ENCODE measurements at places on chromosomes 1 and 21.

DNA sequence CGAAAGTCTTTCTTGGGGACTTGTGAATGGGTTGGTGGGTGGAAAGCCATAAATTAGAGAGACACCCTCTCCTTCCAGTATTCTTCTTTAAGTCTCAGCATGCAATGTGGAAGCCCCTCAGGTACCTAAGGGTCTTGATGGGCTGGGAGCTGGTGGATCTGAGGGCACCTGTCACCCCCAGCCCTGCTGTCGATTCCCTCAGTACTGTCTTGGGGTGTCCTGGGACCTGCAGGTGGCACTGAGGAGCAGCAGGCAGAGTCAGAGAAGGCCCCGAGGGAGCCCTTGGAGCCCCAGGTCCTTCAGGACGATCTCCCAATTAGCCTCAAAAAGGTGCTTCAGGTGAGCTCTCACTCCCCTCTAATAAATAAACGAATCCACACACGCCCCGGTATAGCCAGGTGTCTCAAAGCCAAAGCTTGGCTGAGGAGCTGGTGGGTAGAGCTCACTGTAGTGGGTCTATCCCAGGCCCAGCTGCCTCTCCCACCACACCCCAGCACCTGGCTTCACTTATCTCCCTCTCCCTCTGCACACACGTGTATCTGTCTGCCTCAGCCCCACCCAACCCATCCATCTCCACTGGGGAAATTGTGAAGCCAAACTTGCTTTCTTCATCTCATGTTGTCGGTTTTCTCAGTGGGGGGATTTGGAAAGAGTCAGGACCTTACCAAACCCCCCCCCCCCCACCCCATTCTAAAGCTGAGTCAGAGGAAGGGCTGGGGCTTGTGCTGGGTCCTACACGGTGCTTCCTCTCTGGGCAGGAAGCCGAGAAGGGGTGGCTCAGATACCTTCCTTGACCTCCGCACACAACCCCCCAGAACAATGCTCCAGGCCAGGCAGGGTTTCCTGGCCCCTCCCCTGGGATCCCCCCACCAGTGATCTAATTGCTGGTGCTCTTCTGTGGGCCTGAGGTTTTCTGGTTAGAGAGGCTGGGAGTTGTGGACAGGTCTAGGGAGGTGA lies 1.6 kb downstream of the ADAM15 start:
- DNase-seq = peak; percentile 44

DNA sequence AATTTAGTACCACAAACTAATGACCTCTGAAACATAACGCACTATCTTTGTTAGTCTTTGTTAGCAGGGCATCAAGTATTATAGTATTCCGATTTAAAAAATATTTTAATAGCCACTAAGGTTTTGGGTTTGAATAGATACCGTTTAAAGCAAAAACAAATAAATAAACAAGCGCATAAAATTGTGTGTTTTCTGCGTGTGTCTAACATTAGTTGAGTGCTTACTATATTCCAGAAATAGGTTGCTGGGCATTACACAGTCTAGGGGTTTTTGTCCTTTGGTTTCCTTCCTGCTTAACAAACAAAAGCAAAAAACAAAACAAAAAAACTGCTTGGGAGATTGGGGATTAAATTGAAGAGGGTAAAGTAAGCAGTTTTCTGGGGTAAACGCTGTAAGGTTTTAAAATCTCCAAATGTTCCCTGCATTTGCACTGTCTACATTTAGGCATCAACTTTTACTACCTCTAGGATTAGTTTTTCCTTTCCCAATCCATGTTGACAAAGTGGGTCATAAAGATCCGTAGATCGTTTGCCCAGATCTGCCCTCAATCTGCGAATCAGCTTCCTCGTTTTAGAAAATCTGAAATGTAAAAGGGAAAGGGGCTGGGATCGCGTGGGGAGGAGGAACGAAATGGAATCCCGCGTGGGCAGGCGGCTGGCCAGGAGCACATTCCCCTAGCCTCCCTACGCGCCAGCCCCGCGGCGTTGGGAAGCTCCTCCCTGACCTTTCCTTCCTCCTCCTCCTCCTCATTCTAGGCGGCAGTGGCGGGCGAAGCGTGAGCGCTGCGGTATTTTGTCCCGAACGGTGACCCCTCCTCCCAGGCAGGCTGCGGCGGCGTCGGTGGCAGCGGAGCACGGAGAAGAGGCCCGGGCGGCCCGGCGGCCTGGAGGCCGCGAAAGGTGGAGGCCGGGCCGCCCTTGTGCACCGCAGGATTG lies at the start of gene KCTD3:
TSS of gene KCTD3 (plus strand) at position 749 of the 935 bp plus-strand sequence. CDS start 382 bp downstream, outside the sequence.
- peak; percentile 85 for DNase-seq

DNA sequence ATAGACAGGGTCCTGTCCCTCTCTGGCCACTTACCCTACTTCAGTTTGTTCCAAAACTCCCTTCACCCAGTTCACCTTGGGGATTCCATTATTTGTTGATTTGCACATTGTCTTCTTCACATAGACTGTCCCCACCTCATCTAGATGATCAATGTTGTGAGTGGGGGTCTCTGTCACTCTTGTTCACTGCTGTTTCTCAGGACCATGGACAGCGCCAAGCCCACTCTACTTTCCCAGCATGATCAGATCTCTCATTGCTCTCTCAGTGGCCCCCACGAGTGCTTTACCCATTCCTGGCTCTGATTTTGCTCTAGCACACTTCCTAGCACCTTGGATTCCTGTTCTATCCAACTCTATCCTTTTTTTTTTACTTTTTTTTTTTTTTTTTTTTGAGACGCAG lies 45.4 kb upstream of the IGSF21 start:
- DNase-seq = no peak

DNA sequence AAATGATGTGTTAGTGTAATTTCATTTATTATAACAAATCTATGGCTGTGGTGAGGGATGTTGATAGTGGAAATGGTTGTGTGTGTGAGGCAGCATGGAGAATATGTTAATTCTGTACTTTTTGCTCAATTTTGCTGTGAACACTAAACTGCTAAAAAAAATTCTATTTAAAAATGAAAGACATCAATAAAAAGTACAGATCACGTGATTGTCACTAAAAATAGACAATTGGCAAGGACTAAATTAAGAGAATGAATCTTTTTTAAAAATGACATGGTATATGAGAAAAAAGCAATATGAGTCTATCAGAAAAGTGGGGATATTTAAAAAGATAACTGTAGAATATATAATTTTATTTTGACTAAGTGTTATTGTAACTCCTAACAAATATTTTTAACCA lies 15.7 kb upstream of the PIGK start:
- no peak for DNase-seq

DNA sequence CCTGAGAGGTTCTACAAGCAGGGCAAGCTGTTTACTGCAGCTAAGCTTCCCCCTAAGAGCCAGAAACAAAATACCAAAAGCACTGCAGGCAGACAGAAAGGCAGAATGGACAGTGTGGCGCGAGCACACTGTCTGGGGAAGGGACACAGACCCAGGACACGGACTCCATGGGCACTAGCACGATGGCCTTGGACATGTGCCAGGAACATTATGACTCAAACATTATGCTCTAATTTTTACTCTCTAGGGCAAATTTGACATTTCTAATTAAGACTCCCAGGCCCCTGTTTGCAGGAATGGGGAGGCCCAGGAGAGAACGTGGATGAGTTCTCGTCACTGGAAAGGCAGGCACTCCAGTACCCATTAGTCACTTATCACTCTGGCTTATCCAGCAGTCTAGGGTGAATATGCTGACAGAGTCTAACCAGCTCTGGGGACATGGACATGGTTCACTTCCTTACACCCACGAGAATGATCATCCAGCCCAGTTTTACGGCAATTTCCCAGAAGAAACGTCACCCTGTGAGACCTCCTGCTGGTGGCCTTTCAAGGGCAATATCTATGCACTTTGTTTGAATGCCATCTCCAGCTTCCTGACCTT lies 45.1 kb downstream of the CAPN8 start:
- no peak for DNase-seq

DNA sequence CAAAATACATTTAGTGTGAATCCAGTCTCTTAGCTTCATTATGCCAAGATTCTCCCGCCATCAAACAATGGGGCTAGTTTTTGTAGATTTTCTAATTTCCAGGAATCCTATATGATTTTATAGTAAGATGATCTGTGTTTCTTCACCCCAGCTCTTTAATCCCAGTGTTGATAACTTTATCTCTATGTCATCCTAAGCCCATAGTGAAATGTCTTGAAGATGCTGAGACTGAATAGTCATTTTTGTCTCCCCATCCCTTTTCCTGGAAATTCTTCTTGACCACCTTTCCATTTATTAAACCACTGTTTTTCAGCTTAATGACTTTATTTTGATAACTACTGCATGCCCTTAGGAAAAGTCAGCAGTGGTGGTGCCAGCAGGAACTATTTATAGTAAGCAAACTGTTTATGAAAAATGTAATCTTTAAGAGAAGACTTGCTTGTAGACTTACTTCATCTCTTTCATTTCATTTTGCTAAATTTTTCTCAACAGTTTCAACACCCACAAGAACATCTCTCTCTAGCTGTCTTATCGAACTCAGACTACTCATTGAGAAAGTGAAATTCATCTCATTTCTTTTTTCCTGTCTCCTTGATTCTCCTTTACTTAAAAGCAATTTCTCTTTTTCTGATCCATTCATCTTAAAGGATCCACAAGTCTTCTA lies 116.6 kb downstream of the NTMT2 start:
- no peak for DNase-seq

DNA sequence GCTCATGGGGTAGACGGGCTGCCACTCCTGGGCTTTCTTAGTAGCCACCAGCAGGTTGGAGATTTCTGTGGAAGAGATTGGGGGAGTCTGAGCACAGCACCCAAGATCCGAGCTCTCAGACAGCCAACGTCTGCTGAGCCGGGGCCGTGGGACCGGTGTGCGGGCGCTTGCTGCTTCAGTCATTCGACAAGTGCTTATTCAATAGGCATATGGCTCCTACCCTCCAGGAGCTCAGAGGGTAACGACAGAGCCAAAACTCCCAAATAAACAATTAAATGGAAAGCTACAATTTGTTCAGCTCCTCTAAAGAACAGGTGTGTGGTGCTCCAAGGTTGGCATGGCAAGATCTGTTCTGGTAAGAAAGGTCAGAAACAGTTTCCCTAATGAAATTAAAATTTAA lies 106.0 kb downstream of the RAVER2 start:
- no peak for DNase-seq

GRCh38 chr1:152109231-152109997 lies 5.8 kb downstream of the TCHH start:
- DNase-seq = no peak

DNA sequence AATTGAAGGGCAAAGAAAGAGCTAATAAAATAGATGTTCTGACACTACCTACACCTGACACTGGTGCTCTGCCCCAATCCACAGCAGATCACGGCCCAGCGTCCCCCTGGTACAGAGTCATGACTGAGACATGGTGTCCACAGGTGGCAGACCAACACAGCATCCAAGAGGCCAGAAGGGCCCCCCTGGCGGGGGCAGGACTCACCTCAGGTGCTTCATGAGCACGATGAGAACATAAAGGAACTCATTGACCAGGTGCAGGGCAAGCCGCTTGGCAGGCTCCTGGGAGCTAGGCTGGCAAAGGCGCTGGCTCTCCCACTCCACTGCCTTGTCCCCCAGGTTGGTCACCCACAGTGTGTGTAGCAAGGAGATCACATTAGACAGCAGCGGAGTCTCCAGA lies 20.4 kb downstream of the MRAP start:
- DNase-seq = no peak

DNA sequence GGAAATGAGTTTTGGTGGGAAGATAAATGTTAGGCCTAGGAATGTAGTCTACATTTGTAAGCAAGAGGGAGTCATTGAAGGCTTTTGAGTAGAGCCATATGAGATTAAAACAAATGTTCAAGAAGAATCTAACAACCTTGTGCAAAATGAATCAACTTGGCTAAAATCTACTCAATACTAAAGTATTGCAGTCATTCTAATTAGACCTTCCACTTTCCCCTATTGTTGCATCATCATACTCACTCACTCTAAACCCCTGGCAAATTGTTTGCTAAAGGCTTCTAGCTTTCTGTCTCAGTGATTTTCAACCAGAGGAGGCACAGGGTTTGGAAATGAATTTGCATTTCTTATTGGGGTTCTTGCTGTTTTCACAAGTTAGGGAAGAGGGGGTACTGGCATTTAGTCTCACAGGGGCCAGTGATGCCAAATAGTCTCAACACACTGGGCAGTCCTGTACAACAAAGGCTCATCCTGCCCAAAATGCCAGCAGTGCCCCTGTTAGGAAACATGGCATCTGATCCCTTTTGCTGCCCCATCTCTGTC lies 85.3 kb downstream of the SEC16B start:
- no peak for DNase-seq

DNA sequence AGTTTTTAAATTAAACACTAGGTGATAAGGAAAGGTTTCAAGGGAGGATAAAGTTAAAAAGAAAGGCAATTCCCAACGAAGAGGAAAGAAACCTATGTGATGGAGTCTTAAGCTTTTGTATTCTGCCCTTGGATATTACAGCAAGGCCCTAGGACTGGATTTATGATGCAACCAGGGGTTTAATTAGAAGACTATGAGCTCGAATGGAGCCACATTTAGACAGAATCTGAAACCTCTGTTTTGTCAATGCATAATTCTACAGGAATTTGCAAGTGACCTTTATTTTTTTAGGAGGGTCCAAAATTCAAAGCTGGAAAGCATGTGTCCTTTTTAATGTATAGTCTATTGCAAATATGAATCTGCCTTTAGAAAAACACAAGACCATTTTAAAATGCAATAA lies 37.9 kb downstream of the TGFB2 start:
- no peak for DNase-seq

GRCh38 chr1:24713176-24713575 lies 32.1 kb upstream of the CLIC4 start:
- no peak for DNase-seq

DNA sequence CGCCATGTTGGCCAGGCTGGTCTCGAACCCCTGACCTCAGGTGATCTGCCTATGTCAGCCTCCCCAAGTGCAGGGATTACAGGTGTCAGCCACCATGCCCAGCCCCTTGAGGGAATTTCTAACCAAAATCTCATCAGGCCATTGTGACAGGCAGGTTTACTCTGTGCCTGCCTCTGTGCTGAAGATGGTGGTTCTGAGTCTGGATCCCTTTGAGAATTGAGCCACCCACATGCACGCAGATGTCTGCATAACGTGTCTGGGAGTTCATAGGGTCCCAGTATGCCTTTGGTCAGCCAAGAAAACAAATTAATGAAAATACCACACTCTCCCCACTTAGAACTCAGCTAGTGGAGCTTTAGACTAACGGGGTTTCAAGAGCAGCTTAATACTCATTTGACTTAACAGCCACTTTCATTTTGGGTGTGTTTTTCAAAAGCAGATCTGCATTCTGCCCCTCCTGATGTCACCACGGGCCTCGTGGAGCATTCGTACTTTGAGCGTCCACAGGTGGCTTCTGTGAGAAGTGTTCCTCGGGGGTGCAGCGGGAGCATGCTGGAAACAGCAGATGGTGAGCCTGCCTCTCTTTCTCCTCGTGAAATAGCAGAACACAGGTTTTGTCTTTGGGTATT lies 45.3 kb downstream of the DIP2A start:
- no peak for DNase-seq

DNA sequence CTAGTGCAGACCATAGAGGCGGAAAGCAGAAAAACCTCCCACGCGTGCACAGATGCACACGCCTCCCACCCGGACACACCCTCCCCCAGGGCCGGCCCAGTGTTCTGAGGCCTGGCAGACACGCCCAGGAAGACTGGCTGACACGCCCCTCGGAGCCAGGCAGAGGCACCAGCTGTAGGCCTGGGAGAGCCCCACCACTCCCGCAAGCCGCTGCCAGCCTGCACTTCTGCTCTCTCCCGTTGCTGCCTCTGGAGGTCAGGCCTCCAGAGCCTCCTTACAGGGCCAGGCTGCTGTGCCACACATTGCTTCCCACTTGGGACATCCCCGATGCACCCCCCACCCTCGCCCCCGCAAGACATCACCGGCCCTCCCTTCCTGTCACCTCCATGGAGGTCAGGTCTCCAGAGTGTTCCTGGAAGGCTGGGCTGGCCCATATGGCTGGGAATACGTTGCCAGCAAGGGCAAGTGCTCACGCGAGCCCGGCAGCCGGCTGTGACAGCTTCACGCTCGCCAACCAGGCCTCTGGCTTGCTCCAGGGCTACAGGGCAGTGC lies 40.4 kb downstream of the CASZ1 start:
- peak; percentile 49 for DNase-seq
